ENCODE measurements at places on chromosomes 1 and 21. TPM values are rescaled to one million over a fixed set of nuclear protein-coding genes. Genes with fewer than 3 reads are reported as not detected.

The IRF6 gene
- 0.58 TPM for polyA plus RNA-seq

The DISP1 gene
- 7.8 TPM for polyA plus RNA-seq

The SELP gene
- polyA plus RNA-seq, result 1.8 TPM

The SLFNL1 gene
- 0.45 TPM for polyA plus RNA-seq

The CFAP74 gene
- polyA plus RNA-seq, result 0.11 TPM

The SPRR1B gene
- polyA plus RNA-seq, result not detected

The OR10Z1 gene
- polyA plus RNA-seq, result 0.09 TPM

The SERPINC1 gene
- 2.7 TPM for polyA plus RNA-seq

The MSH4 gene
- polyA plus RNA-seq, result 0.24 TPM

The BTBD8 gene
- polyA plus RNA-seq, result 2.0 TPM

The GLUL gene
- 311 TPM for polyA plus RNA-seq

The CATSPERE gene
- polyA plus RNA-seq, result 0.60 TPM

The HSF2BP gene
- 0.93 TPM for polyA plus RNA-seq

The MTHFR gene
- 23.8 TPM for polyA plus RNA-seq

The FBXO28 gene
- 17.8 TPM for polyA plus RNA-seq

The RNF186 gene
- polyA plus RNA-seq, result not detected

The SH3D21 gene
- 5.9 TPM for polyA plus RNA-seq

The CD244 gene
- polyA plus RNA-seq, result 0.22 TPM

The PKLR gene
- not detected for polyA plus RNA-seq

The ANGPTL1 gene
- 47.3 TPM for polyA plus RNA-seq

The KMO gene
- polyA plus RNA-seq, result 0.16 TPM

The CDCA8 gene
- polyA plus RNA-seq, result 12.3 TPM

The CLDN17 gene
- polyA plus RNA-seq, result not detected

The NUP210L gene
- polyA plus RNA-seq, result 0.16 TPM

The INSRR gene
- polyA plus RNA-seq, result 0.41 TPM

The LCE3D gene
- polyA plus RNA-seq, result not detected

The ZDHHC18 gene
- polyA plus RNA-seq, result 15.9 TPM

The FAM163A gene
- polyA plus RNA-seq, result 0.32 TPM

The SRSF4 gene
- 67.5 TPM for polyA plus RNA-seq

The ITLN1 gene
- polyA plus RNA-seq, result 0.19 TPM

The ROR1 gene
- 17.3 TPM for polyA plus RNA-seq

The RXFP4 gene
- 0.12 TPM for polyA plus RNA-seq

The NEGR1 gene
- polyA plus RNA-seq, result 21.6 TPM

The TMEM183A gene
- 34.5 TPM for polyA plus RNA-seq

The TTLL7 gene
- 23.6 TPM for polyA plus RNA-seq

The KDF1 gene
- polyA plus RNA-seq, result not detected

The CRNN gene
- polyA plus RNA-seq, result not detected

The TMCC2 gene
- 11.2 TPM for polyA plus RNA-seq

The CLEC20A gene
- polyA plus RNA-seq, result not detected

The MROH7 gene
- polyA plus RNA-seq, result 9.8 TPM

The RGS16 gene
- 10.5 TPM for polyA plus RNA-seq

The CLIC6 gene
- not detected for polyA plus RNA-seq

Measured in muscle of leg (tissue), 16 donors.